ENCODE measurements at places on chromosomes 13 and 19.
A peak's percentile ranks its signal among the peaks of the same experiment; 100 is the strongest.

GRCh38 chr19:46720503-46721239, 3.8 kb upstream of the PRKD2 start:
- no peak for DNase-seq

- no peak for DNase-seq
These were observed 716 bp upstream of the ZNF420 start for GRCh38 chr19:37077501-37077933.

GRCh38 chr13:107242138-107242537, 674.2 kb upstream of the ARGLU1 start:
- no peak for DNase-seq

DNA sequence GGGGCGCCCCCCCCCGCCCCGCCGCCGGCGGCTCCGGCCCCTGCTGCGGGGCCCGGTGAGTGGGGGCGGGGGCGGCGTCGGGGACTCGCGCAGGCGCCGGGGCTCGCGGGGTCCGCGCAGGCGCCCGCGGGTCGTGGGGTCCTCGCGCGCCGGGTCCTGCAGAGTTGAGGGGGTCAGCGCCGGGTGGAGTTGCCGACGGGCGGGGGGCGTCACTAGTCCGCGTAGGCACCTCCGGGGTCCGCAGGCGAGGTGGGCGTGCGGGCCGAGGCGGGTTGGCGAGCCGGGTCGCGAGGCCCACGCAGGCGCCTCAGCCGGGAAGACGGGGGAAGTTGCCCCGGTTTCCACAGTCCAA, 365 bp downstream of the PPP6R1 start:
- no peak for DNase-seq

DNA sequence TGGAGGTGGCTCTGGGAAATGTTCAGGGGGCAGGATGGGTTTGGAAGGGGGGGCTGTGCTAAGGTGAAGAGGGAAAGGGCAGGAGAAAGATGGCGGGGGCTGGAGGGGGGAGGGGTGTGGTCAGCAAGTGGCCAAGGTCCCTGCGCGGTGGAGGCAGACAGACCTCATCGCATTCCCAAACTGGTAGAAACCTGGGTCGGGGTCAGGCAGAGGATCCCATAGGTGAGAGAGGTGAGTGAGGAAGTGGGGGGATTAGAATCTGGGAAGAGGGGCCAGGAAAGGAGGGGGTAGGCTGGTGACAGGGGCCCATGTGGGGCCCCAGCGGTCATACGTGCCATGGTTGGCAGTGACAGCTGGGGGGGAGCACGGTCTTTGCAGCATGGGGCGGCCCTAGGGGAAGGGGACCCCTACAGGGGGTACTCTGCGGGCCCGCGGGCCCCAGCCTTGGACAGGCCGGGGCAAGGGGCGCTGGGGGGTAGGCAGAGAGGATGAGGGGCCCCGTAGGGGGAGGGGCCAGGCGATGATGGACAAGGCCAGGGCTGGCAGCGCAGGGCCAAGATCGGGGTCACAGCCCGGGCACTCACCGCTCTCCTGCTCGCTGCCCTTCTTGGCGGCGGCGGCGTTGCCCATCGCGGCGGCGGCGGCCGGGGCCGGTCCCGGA, 514 bp downstream of the PRKACA start:
- DNase-seq = peak; percentile 31

DNA sequence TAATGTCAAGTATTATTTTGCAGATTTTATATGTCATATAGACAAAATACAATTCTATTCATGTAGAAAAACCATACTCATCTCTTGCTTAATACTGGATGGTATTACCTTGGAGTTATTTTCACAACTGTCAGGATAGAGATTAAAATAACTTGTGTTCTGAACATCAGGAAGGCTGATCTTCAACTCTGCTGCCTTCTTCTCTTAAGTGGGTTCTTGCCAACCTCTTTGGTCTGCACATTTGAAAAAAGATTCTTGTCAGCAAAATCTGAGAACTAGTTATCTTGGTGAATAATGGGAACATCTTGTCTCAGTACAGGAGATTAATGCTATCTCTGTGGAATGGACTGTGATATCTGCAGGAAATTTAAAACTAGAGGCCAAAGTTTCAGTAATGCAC, 95.2 kb upstream of the FAM216B start:
- DNase-seq = no peak

GRCh38 chr13:39250440-39250839, 212.2 kb downstream of the NHLRC3 start:
- no peak for DNase-seq

DNA sequence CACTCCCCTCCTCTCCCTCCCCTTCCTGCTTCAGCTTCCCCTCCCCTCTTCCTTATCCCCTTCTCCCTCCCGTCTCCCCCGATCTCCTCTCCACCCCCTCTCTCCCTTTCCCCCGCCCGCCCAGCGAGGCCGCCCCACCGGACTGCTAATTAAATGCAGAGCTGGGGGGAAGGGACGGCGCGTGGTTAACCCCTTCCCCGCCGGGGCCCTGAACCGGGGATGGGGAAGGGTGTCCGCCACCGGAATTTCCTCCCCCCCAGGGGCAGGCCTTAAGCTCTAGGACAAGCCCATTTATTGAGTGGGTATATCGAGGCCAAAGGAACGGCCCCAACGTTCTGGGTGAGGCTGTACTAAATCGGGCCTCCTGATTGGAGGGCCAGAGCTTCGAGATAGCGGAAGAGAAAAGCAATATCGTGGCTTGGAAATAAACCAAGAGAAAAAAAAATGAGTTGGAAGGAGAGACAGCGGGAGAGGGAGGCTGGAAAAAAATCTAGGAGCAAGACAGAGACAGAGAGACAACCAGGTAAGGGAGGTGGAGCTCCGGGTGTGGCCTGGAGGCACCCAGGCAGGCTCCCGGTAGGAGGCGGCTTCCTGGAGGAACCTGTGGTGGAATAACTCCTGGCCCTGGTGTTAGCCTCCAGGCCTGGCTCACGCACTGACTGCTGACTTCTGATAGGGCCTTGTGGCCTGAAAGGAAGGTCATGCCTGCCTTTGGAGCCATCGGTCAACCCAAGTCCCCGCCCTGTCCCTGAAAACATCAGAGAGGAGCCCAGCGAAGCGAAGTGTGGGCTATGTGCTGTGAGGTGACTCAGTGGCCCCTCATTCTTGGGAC, 11.6 kb upstream of the JUND start:
- DNase-seq = no peak

Measured in T-cell (primary cell).